ENCODE measurements at places on chromosomes 12 and 14.

DNA sequence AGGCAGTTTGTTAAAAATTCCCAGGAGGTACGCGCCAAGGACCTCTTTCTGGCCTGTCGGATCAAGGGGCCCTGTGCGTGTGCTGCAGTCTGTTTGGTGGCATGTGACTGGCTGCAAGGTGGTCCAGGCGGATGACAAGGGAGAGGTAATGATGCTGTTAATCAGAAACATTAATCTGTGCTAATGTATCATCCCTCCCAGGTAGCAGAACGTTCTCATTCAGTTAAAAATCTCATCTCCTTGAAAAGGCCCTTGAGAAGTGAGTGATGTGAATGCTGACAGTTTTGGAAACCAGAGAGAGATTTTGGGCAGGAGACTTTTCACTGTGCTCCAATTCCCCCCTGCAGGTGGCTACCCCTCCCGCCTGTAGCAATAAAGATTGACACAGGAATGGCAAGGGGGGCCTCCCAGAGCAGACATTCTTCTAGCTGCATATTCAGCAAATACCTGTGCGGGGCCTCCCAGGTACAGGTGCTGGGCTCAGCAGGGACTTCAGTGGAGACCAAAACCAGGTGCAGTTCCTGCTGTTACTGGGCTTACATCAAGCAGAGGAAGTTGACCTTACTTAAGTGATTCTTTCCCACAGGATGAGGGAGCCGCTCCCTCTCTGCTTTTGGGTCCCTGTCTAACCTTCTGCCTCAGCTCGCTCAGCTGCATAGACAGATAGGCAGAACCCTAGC is 364.8 kb downstream of the CACNA1C start:
- DNase-seq: no peak

DNA sequence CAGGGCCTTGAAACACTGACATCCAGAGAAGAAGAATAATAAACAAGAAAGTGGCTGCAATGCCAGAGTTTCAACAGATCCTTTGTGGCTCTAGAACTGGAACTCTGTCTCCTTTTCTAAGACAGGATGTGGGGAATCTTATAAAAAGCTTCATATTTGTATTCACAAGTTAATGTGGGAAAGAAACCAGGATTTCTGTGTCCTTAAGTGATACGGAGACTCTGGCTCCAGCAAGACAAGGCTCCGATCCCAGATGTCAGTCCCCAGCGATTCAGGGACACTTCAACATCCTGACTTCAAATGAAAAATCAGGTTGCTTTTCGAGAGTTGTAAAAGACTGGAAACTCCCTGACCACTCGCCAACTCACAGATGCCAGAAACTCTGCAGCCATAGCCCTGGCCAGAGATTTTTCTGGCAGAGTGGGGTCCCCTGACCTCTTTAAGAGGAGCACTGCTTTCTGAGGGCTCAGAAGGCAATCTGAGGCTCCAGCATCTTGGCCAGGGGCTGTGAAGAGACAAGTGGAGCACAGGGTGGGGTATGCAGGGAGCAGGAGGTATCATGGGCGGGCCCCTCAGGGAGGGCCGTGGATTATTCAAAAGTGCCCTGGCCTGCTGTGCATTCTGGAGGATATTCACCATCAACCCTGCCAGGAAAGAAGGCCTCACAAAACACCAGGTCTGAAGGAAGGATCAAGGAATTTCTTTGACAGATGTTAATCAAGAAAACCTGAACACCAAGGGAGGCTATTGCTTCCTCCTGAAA is 53.3 kb downstream of the TMX1 start:
- DNase-seq: no peak

DNA sequence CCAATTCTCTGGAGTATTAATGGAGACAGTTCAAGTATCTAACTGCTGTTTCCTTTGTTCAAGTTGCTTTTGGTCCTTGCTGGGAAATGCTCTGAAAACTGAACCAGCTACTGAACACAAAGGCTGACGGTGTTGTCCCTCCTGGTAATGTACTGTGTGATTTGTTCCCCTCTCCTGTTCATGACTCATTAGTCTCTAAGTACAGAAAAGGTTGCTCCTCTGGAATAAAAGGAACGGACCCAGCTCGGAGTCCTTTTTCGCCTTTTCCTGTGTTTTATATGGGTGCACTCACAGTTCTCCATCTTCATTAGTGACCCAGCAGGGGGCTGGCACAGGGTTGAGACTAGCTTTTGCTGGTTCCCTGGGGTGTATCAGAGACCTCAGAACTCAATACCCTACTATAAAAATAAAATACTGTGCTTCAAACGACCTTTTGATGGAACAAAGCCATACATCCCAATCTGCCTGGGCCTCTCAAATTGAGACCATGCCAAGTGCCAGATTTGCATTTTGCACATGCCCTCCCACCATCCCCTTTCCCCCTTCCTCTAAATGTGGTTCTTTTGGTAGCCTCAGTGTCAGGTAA is 269.7 kb downstream of the RAD51B start:
- DNase-seq: no peak

DNA sequence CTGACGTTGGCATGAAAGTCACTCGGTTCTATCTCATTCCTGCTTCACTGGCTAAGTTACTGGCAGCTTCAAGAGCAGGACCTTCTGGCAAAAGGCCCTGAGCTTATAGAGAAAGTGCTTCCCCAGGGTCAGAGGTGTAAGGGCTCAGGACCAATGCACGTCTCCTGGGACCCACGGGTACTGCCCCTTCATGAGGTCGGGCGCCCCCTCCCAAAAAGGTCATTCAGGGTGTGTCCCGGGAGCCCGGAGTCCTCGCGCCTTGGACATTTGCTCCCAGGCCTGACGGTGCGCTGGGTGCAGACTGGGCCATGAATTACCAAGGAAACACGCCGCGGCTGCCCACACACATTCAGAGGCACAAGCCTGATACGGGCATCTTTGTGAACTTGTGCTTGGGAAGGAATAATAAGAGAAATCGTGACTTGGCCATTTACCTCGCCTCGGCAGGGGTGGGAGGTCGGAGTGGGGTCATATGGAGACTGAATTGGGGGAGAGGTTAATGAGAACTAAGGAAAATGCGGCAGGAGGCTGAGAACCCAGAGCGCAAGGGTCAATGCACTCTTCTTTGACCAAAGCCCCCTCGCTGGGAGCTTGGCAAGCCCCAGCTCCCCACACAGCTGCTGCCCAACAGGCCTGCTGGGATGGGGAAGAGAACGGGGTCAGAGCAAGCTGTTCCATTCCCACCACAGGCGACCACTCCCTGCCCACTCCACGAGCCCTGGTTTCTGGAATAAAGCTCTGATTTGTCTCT is 15.7 kb upstream of the SLC6A12 start:
- DNase-seq: no peak
